ENCODE measurements at places on chromosomes 3 and 15.

- no peak for DNase-seq
Measured at GRCh38 chr15:97146929-97147870, 813.3 kb upstream of the ARRDC4 start.

GRCh38 chr3:79204351-79204750, 563.4 kb downstream of the ROBO1 start:
- no peak for DNase-seq

- no peak for DNase-seq
Measured at GRCh38 chr3:128084675-128085021, 32.4 kb downstream of the SEC61A1 start.

GRCh38 chr3:50687127-50687751, 12.5 kb downstream of the DOCK3 start:
- DNase-seq: no peak

- DNase-seq: no peak
Measured at GRCh38 chr3:139439278-139439677, 37.0 kb downstream of the RBP2 start.

- peak; percentile 49 for DNase-seq
Measured at GRCh38 chr3:170768334-170768801, 101.6 kb downstream of the RPL22L1 start.

GRCh38 chr3:194058189-194058571, 77.8 kb upstream of the HES1 start:
- no peak for DNase-seq
